ENCODE measurements at places on chromosomes 7 and 10.

- DNase-seq: no peak
Observed at GRCh38 chr7:5234852-5235831, 45.1 kb downstream of the WIPI2 start.

- DNase-seq: no peak
Observed at GRCh38 chr10:32489901-32490300, 44.0 kb downstream of the CCDC7 start.

GRCh38 chr10:30111340-30112022 lies 52.1 kb upstream of the JCAD start:
- no peak for DNase-seq

- no peak for DNase-seq
Observed at GRCh38 chr7:41586931-41587640, 115.8 kb downstream of the INHBA start.

GRCh38 chr10:77756319-77757232 lies 119.0 kb upstream of the KCNMA1 start:
- DNase-seq: no peak

- no peak for DNase-seq
Observed at GRCh38 chr7:96076350-96076707, 245.6 kb downstream of the SLC25A13 start.

DNA sequence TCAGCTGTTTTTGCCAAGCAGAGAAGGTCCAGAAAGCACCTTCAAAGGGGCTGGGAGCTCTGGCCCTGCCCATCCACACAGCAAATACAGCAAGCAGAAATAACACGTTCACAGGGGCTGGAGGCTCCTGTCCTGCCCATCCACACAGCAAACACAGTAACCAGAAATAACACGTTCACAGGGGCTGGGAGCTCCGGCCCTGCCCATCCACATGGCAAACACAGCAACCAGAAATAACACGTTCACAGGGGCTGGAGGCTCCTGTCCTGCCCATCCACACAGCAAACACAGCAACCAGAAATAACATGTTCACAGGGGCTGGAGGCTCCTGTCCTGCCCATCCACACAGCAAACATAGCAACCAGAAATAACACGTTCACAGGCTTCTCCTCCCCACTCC lies 558.1 kb downstream of the PTPRN2 start:
- DNase-seq: no peak

All from activated CD8-positive, alpha-beta memory T cell treated with anti-CD3 and anti-CD28 coated beads for 1 hour (primary cell).